Activated T-helper 1 cell treated with Interleukin-2 at 50 U/mL for 16 hours (primary cell): ENCODE measurements at places on chromosomes 13 and 19.

- no peak for DNase-seq
These were observed 62.4 kb upstream of the SERP2 start for GRCh38 chr13:44311011-44311780.

DNA sequence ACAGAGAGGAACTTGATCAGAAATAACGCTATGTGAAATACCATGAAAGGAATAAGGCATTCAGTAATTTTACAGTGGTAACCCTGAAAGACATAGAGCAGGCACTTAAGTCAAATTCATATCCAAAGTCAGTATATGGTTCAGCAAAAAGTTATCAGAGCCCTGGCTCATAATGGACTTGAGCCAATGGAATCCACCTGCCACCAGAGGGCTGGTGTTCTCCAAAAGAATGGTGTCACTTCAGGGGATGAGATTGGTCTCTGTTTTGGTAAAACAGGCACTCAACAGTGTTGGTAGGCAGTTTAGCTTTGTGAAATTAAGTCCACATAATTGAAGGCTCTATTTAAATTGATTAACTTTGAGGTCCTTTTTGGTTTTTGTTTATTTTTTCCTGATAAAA lies 93.9 kb downstream of the LIG4 start:
- no peak for DNase-seq

DNA sequence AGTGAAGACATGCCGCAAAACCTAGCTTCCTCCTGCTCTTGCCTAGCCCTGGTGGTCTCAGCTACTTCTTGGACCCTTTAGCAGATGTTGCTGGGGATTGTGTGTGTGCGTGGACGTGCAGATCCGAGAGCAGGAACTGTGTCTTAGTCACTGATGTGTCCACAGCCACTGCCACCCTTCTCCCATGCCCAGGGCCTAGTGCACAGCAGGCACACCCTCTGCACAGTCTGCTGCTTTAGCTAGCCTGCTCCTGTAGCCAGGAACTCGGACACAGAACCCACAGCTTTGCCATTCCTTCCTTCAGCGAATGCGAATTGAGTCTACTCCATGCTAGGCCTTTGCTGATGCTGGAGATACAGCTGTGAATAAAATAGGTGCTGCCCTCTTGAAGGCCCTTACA lies 2.3 kb downstream of the CLPTM1 start:
- DNase-seq, result no peak

- no peak for DNase-seq
These were observed 93.4 kb downstream of the KCTD12 start for GRCh38 chr13:76792731-76793347.

GRCh38 chr13:111318386-111318785 lies 2.1 kb upstream of the TEX29 start:
- DNase-seq, result no peak

DNA sequence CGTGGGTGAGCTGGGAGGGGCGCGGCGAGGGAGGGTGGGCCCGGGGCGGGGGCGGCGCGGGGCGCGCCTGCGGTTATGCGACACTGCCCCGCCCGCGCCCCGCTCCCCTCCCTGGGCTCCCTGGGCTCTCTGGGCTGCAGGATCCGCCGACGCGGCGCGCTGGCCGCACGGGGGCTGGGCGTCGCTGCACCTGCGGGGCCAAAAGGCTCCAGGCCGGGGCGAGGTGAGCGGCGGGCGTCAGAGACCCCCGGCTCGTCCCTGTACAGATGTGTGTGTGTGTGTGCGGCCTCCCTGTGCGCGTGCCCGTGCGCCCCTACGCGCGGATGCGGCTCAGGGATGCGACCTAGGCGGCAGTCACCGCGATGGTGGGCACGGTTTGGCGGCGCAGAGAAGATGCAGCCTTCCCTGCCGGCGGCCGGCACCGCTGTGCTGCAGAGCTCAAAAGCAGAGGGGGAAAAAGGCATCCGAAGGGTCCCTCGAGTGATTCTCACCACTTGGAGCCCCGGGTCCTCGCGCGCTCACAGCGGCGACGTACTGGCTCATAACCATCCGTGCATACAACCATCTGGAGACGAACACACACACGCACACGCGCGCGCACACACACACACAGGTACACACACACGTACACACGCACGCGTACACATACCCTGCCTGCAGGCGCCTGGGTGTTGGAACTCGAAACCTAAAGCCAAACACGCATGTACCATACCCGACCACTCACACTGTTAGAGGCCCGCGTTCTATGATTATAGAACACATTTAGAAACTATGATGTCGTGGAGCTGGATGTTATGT lies 709 bp downstream of the ATP8A2 start:
- no peak for DNase-seq

GRCh38 chr13:111993691-111994090 lies 73.3 kb upstream of the SOX1 start:
- DNase-seq, result no peak

DNA sequence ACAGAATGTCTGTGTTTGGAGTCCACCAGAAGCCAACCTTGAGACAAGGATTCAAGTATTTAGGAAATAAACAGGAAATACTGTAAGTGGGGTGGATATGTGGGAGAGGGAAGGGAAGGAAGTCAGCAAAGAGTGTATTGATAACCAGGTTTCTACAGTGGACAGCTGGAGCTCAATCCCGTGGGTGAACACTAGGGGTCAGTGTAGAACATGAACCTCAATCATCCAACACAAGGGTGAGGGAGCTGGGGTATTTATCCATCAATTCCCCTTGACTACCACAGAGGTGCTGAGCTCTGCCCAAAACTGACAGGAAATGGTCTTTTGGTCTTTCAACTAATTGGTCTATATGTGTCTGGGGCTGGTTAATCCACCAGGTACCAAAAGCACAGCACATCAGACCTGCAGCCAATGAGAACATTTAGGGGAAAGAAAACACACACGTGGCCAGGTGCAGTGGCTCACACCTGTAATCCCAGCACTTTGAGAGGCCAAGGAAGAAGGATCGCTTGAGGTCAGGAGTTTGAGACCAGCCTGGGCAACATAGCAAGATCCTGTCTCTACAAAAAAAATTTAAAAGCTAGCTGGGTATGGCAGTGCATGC lies 5.6 kb upstream of the SYDE1 start:
- DNase-seq, result peak; percentile 18

DNA sequence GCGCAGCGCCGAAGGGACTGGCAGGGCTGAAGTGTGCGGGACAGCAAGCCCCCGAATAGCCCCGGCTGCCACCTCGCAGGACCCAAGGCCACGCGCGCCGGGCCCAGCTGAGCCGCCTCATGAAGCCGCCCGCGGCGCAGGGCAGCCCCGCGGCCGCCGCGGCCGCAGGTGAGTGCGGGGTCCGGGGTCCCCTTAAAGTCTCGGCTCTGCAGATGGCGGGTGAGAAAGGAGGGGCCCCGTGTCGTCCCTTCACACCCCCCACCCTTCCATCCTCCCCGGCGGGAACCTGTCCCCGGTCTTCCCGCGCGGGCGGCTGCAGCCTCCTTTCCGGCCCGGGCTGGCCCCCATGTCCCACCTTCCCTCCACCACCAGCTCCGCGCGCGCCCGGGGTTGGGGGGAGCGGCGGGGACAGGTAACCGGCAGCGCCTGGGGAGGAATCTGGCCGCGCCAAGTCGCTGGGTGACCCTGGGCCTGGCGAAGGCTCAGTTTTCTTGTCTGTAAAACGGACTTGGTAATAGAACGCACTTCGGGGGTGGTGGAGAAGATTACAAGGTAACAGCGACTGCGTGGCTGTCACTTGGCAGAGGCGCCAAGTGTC lies 338 bp downstream of the RGCC start:
- DNase-seq, result peak; percentile 23

DNA sequence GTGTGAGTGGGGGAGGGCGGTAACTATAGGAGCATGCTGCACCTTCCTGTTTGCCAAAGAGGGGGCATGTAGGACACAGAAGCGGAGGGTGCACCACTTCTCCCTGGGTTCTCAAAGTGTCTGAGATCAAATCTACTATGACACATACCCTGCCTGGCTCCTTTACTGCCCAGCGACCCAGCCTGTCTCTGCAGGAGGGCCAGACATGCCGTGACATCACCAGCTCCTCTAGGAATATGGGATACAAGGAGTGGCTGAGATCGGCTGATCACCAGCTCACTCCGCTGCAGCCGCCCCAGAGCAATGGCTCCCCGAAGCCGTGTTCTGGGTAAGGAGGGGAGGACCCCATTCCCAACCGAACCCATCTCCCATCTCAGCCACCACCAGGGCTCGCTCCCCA lies 16.4 kb upstream of the IGFL1 start:
- no peak for DNase-seq

DNA sequence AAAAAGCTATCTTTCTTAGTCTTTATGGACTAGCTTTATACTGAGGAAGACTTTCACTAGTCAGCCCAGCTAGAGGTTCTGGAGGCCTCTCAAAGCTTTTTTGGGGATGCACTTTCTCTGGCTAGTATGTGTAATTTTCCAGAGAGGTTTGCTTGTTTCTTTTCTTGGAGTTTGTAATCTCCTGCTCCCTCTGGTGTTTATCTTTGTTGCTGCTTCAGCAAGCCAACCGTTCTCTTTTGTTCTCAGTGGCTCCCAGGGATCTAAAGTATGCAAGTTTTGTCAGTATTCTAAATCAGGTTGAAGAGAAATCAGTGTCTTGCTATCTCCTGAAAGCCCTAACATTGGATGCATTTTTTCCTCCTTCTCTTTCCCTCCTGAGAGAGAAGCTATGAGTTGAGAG lies 121.1 kb upstream of the MYO16 start:
- no peak for DNase-seq
